ENCODE measurements at places on chromosomes 6 and 20.

DNA sequence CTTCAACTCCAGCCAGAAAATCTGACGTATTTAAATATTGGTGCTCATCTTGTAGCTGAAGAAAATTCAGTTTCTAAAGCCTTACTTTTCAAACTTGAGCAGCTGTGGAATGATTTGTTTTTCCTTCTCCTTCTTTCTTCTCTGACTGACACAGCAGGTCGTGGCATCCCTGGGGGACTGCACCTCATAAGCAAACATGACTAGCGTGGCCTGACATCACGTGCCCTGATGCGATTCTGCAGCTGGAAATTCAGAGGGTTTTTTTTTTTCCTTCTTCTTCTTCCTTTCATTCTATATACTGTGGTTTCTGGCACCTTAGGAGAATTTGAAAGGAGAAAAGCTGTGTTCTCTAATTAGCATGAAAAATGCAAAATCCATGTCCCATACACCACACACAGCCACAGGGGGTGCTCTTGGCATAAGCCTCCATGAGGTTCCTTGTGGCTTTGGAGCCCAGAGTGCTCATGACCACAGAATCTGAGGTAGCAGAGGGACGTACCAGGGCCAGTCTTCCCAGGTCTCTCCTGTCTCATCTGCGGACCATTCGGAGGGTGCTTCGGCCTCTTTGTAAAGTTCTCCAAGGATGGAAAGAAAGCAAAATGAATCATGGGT is 258.5 kb upstream of the CDH4 start:
- DNase-seq = no peak

- DNase-seq = no peak
These were observed 93.3 kb downstream of the HS3ST5 start for GRCh38 chr6:114249522-114249921.

- DNase-seq = no peak
These were observed 15.9 kb upstream of the TBC1D20 start for GRCh38 chr20:478010-478948.

DNA sequence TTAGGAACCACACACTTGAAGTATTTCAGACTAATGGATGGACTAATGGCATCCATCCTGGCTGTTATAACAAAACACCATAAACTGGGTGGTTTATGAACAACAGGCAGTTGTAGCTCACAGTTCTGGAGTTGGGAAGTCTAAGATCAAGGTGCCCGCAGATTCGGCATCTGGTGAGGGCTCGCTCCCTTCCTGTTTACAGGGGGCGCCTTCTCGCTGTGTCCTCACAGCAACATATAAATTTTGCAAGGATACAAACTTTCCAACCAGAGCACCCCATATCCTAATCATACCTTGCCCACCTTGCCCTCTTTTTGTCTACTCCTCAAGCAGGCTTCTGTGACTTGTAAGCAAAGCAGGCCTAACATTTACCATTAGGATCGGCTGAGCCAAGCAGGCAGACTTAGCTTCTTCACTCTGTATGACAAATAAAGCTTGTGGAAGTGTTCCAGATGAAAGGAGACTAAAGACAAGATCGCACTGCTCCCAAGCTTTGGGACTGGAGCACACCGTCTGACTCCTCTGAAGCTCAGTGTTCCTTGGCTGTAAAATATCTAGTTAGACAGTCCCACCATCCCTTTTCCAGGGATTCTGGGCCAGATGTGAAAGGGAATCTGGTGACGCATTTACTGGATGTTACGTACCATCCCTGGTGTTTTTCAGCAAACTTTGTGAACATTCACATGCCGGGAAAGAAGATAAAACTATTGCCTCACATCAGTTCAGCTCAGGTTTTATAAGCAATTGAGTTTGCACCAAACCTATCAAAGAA is 34.9 kb downstream of the GFOD1 start:
- no peak for DNase-seq

Data from stimulated activated naive CD4-positive, alpha-beta T cell treated with Interleukin-2 at 50 U/mL for 16 hours (primary cell).